ENCODE measurements at places on chromosomes 1 and 21. TPM values are rescaled to one million over a fixed set of nuclear protein-coding genes. Genes with fewer than 3 reads are reported as not detected.

Gene C1orf87
- not detected for total RNA-seq

Gene ZNF678
- total RNA-seq = 34.1 TPM

GRCh38 chr1:170415710-170416372, 116.1 kb upstream of the GORAB start:
- no peak for DNase-seq

DNA sequence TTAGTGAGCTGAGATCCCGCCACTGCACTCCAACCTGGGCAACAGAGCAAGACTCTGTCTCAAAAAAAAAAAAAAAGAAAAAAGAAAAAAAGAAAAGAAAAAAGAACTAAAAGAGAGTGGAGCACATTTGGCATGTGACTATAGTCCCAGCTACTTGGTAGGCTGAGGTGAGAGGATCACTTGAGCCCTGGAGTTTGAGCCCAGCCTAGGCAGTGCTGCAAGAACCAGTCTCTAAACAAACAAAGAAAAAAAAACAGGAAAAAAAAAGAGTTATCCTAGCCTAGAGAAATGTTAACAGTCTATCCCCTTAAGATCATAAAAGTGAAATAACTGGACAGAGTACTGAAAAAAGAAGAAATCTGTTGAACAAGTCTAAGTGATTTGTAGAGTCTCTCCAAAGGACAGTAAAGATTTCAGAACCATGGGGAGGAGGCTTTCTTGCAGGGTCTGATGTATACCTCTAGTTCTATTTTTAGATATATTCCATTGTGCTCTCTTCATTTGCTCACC, 4.5 kb upstream of the PRDX1 start:
- DNase-seq = no peak

GRCh38 chr1:38686927-38687255, 172.7 kb downstream of the RRAGC start:
- no peak for DNase-seq

DNA sequence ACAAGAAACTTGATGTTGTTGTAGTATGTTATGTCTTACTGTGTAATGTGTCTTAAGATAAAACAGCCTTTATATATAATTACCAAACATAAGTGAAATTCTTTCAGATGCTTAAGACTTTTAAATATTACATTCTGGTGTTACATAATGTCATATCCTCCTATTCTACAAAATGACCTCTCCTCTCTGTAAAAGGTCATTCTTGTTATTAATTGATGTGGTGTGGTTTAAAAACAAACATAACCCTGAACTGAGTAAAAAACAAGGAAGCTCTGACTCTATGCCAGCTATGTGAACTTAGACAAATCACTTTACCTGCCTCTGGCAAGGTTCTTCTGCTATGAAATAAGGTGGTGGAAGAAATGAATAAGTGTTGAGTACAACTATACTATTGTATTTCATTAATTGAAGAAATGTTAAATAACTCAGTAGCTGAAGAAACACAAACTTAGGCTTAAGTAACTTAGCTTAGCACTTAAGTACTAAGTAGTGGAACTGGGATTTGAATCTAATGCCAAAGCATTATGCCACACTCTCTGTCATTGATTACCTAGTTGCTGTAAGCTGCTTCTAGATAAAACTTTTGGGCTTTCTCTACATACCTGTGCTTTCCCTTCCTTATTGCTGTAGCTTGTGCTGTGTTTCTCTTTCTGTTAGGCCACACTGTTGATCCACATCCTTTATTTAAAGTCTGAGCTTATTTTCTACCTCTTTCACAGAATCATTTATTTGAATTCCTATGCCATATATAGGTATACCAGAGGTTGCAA, 859 bp upstream of the ANGPTL1 start:
- peak; percentile 44 for DNase-seq

GRCh38 chr1:226723657-226724532, 15.2 kb downstream of the ITPKB start:
- DNase-seq = no peak

GRCh38 chr1:51071291-51072042, 30.6 kb upstream of the C1orf185 start:
- DNase-seq = no peak

GRCh38 chr1:234479310-234479559, 256 bp upstream of the TARBP1 start:
- DNase-seq = no peak

DNA sequence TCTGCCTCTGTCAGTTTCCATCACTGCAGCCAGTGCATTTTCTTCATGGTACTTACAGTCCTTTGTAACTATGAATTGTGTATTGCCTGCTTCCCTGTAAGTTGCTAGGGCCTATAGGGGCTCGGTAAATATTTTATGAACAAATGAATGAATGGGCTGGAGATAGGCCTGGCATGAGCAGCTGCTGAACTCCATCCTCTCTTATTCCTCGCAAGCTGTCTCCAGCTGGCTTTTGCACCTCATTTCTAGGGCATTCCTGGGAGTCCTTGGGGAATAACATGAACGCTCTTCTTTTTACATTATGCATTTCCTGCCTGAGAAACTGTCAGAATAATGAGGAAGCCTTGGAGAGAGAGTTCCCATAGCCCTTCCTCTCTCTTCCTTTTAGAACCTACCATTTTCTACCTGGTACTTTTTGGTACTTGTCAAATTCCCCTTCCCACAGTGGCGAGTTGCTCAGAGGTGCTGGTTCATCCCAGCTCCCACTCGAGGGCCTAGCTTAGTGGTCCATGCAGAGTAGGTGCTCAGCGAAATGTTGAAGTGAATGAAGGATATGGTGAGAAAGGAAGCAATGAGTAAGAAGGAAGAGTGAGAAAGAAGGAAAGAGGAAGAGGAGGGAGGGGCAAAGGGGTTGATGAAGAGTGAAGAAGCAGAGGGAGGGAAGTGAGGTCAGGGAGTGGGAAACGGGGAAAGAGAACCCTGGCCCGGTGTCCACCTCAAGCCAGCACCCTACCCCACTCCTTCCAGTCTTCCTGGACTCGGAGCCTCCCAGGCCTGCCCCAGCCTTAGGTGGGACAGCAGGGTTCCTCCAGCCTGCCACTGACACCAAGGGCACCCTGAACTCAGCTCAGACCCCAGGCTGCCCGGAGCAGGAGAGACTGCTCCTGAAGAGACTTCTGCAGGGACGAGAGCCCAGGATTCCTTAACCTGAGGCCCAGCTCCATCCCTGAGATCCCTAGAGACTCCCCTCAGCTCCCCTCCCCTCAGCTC, 29.6 kb downstream of the KCNC4 start:
- DNase-seq = peak; percentile 32

Data from stomach (tissue), 19 donors.